ENCODE measurements at places on chromosomes 1 and 21. TPM values are rescaled to one million over a fixed set of nuclear protein-coding genes. Genes with fewer than 3 reads are reported as not detected.
A peak's percentile ranks its signal among the peaks of the same experiment; 100 is the strongest.

PLEKHA6 gene
- total RNA-seq, result 20.0 TPM

DNA sequence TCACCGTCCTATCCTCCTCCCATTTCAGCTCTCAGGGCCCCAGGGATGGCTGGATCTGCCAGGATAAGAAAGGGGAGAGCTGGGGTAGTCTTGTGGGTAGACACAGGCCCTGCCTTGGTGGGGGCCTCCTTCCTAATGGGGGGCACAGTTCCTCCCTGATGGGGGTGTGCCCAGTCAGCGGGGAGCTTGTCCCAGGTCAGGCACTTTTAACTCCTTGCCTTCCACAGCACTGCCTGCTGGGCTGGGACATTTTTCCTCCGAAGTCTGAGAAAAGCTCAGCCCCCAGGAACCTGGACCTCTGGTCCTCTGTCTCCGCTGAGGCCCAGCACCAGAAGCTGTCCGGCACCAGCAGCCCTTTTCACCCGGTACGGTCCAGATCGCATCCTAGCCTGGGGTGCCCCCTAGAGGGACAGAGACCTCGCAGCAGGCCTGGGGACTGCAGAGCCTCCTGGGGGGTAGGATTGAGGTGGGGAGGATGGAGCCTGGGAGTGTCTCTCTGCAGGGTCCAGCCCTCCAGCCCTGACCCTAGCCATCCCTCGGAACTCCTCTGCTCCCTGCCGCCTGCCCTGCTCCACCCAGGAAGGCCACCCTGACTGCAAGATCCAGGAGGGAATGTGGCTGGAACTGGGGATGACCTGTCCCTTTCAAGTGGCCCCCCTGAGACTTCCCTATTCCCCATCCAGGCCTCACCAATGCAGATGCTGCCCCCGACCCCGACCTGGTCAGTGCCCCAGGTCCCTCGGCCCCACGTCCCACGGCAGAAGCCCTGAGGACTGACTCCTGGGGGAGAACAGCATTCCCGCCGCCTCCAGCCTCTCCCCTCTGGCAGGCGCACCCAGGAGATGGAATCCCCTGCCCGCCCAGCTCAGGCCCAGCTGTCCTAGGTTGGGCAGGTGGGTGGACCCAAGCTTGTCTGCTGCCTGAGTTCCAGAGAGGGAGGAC, 12.0 kb downstream of the MIIP start:
- peak; percentile 54 for DNase-seq

DNA sequence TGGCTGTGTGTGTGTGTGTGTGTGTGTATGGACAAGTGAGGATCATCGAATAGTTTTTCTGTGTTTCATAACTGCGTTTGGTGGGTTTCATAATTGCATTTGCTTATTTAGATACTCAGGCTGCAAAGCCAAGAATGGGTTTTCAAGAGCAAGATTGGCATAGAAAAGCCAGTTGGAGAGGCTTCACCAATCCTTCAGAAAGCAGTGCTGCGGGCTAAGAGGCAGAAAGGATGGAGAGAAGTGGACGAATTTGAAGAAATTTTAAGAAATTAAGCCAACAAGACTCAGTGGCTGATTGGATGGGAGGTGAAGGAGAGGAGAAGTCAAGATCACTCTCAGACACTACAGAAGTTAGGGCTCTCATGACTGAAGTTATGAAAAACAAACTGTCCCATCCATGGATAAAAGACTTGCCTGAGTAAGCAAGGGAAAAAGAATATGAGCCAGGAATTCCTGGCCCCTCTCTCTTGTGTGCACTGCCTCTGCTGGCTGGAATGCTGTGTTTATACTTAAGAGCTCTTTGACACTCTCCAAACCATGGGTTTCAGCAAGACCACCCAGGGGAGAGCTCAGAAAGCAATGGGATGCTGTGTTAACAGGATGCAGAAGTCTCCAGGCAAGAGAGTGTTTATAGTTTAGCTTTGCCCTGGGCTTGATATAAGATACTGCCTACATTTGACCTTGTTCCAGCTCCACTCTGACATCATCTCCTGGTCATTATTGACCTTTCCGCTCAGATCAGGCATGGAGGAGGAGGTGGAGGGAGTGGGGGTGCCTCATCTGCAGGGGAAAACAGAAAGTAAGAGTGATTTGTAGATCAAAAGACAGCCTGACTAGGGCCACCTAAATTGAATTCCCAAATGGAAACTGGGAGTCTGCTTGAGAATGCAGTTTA, 232.0 kb upstream of the PLXNA2 start:
- no peak for DNase-seq

GRCh38 chr1:25698252-25698651, 81.7 kb downstream of the MAN1C1 start:
- no peak for DNase-seq

DNA sequence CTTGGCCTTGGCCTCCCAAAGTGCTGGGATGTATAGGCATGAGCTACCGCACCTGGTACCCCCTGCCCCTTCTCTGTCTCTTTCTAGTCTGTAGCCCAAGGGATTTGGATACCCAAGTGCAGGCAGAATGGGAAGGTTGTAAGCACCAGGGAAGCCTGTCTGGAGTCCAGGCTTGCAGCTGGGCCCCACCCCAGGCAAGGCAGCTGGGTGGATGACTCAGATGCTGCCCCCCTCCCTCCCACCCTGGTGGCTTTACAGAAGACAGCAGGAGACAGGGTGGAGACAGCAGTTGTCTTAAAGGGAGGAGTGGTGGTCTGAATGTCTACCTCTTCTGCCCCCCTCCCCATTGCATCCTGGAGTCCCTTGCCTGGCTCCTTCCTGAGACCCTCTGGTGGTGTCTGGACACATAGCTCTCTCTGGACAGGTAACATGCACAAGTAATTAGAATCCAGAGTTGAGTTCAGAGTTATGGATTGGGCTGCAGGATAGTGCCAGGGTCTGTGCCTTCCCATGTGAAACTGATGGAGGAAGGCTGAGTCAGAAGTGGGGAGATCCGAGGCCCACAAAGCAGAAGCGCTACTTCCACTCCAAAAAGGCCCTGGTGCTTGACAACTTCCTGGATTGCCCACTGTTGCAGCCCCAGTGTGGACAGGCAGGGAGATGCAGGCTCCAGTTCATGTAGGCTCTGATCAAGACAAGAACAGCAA, 5.1 kb downstream of the LMNA start:
- peak; percentile 55 for DNase-seq

MAN1C1 gene
- total RNA-seq, result 17.5 TPM

DNA sequence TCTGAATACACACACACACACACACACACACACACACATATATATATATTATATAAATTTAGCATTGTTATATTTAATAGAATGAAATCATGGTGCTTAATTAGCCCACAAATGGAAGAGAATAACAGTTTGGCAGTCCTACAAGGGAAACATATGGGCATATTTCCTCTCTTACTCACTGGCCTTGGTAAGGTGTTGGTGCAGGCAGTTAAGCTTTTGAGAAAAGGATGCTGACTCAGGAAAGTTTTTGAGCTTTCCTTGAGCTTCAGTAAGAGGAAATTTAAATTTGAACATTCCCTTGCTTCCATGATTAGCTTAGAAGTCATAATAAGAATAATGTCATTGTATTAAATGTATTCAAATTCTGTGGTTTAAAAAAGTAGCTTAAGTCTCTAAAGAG, 37.0 kb upstream of the B3GALT5 start:
- DNase-seq, result no peak

GRCh38 chr1:207284209-207284897, 37.1 kb upstream of the CD55 start:
- no peak for DNase-seq

- no peak for DNase-seq
Observed at GRCh38 chr1:217747156-217747769, 116.1 kb downstream of the SPATA17 start.

GRCh38 chr1:58823481-58824010, 39.7 kb upstream of the JUN start:
- no peak for DNase-seq

HIVEP3 gene
- 6.4 TPM for total RNA-seq

GRCh38 chr1:200353232-200353631, 56.6 kb downstream of the ZNF281 start:
- no peak for DNase-seq

DNA sequence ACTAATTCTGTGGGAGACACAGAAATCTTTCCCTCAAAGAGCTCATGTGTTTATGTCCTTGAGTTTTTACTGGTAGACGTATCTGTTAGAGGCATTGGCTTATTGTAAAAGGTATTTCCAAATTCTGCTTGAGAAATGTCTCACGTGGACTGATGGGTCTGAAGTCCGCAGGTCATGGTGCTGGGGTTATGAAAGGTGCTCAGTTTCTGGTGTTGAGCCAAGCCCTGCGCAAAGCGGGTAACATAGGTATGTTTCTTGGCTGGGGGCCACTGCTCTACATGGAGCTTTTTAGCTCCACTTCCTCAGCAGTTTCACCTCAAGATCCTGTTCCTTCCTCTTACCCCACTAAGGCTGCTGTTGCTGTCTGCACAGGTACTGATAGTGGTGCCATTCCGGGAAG, 10.8 kb downstream of the UTP25 start:
- no peak for DNase-seq

GRCh38 chr1:234212764-234213657, 160.2 kb upstream of the COA6 start:
- DNase-seq, result no peak

DNA sequence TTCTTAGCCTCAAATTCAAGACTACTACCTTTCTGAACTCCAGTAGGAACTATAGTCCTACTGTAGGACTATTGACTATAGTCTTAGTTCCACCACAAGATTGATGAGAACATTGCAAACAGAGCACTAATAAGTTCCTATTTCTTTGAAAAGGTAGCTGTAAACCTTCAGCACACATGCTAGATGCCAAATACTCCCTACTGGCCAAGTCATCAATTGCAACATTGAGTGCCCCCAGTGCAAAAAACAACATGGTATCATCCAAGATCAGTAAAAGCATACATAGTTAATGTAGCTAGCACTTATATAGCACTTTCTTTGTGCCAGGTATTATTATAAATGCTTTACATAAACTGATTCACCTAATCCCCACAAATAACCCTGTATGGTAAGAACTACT, 99.8 kb downstream of the MRPL39 start:
- no peak for DNase-seq

HSF2BP gene
- total RNA-seq, result not detected

DNA sequence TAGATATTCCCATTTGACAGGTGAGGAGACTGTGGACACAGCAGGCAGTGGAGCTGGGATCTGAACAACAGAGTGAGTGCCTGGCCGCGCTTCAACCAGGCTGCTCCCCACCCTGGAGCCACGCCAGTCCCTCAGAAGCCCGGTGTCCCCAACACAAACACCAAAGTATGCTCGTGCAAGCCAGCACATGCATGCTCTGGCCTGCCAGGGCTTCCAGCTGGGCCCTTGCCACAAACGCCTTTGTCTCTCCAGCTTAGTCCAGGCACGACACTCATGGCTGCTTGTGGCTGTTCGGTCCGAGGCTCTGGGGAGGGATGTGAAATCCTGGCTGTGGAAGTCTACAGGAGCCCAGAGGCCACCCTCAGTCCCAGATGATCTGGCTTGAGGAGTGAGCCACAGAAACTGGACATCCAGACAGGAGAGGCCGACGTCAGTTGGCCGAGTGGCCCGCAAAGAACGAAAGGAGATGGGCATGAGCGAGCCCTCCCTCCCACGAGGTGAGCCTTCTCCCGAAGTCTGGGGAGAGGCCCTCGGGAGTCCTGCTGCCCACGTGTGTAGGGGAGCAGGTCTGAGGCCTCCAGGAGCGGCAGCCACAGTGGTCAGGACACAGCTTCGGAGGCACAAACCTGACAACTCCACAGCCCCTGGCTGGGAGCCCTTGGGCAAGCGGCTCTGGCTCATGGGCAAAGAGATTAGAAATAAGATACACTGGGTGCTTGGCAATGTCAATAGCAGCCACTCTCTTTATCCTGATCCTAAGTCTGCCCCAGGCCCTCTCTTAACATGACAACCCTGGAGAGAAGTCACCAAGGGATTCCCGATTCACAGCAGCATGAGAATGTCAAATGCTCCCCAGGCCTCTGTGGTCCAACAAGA, 117.1 kb upstream of the IFFO2 start:
- peak; percentile 72 for DNase-seq

LHX8 gene
- not detected for total RNA-seq

DNA sequence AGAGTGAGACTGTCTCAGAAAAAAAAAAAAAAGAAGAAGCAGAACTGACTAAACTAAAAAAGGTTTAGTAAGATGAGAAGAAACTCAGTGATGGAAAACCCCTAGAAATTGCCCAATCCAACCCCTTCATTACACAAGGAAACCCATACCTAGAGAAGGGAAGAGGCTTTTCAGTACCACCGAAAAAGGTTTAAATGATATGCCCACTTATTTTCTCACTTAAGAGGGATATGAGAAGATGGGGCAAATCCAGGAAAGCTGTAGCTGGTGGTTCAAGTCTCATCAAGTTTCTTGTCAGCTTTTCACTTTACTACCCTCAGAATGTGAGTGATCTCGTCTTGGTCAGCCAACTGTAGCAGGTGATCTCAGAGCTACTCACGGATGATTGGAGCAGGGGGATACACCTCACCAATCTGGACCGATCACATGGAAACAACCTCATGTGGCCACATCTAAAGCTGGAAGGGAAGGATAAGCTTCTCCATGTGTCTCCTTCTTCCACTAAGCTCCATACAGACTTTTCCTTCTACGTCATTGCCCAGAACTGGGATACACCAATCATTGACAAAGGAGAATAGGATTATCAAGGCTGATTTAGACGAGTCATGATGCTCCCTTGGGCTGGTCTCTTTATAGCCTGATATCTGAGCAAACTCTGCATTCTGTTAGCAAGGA, 126.7 kb upstream of the POU3F1 start:
- no peak for DNase-seq

AHCTF1 gene
- 19.7 TPM for total RNA-seq

DNA sequence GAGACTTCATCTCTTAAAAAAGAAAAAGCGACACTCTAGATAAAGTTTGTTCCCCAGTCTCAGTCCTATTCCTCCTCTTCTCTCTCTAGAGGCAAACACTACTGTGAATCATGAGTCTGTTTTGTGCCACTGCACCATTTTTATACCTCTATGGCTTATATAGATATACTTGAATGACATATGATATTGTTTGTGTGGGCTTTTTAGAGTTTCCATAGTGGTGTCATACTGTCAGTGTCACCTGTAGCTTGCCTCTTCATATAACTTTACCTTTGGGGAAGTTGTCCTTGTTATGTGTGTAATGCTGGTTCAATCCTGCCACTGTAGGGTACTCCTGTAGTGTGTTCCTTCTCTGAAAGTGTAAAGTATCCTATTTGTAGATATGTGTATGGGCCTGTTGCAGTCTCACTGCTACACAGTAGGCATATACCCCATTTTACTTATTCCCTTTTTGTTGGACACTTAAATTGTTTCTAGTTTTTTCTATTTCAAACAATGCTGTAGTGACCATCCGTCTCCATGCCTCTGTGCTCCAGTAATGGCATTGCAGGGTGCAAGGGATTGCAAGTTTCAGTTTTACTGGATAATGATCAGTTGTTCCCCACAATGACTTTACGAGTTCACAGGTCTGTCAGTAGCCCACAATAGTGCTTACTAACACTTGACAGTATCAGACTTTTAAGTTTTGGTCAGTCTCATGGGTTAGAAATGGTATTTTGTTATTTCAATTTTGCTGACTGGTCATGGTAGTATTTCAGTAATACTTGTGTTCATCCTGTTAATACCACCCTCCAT, 2.7 kb downstream of the PRMT2 start:
- DNase-seq, result no peak

All from Right ventricle myocardium superior (tissue), 1 donor.